ENCODE measurements at places on chromosomes 5 and 9.

GRCh38 chr9:131019388-131020239, 10.6 kb downstream of the LAMC3 start:
- no peak for DNase-seq

DNA sequence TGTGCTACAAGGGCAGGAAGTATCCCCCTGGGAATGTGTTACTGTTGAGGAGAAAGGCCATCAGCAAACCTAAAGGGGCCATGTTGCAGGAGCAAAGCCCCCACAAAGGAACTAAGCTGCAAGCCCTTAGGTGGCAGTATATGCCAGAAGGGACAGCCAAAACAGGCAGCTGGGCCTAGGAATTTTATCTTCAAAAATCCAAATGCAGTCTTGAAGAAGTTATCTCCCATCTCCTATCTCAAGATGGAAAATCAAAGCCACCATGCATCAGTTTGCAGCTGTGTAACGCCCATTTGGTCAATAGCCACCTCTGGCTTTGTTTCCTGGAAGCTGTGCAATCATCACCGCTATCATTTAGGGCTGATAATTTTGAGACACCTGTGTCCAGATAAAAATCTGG, 400.3 kb downstream of the ARHGEF28 start:
- DNase-seq: no peak

DNA sequence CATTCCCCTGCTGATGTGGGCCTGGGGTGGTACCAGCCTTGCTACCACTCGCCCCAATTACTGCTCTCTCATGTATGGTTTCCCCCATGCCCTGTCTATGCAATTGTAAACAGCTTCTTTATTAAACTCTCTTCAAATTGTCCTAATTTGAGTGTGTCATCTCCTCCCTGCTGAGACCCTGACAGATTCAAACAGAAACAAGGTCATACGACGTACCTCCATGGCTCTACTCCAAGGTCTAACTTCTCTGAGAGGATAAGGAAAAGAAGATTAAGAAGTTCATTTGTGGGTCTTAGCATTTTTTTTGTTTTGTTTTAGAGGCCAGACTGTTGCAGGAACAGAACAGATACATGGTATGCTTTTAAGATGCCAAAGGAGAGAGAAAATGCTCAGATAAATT, 38.0 kb downstream of the ABITRAM start:
- no peak for DNase-seq

DNA sequence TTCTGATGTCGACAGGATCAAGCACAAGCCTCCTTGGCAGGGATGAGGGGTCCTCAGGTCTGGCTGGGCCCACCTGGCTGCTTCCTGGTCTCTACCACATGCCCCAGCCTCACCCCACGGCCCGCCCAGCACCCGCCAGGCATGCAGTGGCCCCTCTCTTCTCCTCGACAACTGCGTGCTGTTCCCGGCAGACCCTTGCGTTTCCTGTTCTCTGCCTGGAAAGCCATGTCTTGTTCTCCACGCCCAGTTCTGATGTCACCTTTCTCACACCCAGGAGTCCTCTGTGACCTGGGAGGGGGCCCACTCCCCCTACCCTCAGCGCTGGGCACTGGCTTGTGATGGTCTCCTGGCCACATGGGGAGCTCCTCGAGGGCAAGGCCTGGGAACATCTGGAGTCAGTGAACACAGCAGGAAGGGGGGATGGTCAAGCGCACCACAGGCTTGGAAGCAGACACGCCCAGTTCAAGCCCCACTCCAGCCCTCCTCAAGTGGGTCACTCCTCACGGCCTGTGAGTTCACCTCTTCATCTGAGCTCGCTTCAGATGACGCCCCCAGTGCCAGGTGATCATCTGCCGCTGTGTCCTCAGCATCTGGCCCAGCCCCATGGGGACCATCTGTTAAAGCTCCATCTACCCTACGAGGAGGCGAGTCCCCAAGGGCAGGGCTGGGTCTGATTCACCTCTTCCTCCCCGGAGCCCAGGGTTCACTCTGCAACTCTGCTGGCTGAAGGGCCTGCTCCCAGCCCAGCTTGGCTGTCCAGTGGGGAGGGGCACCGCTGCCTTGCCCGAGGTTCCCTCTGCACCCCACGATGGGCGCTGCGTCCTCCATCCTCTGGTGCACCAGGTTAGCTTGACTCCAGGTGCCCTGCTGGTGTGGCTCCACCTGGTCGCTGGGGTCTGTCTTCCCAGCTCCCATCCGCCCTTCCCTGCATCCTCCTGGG, 133.2 kb upstream of the PHYKPL start:
- DNase-seq: no peak

DNA sequence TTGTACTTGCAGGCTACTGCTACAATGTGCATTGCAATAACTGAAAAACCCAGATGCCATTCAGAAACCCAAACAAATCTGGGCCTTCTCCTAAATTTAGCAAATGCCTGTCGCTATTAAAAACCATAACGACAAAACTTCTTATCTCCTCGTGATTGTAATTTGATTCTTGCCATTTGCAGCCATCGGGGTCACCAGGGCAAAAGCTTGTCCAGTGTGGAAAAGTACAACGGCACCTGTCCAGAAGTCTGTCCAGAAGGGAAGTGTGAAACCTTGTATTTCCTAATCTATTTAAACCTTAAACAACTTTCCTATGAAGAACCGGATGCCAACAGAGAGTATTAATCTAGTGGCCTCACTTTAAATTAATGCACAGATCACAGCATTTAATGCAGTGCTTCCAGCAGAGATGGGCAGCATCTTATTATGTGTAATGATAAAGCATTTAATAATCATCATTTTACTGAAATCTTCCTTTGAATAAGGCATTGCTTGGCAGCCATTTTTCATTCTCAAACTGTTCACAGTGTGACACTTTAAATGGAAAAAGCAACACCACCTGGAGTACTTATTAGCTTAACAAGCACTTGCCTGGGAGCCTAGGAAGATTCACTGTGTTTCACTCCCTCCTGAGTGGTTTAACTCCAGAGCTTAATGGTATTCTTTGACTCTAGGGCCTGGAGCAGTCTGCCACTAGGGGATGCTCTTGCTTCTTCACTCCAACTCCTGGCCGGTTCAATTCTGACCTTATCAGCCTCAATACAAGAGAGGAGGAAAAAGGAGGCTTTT, 4.9 kb upstream of the C7 start:
- peak; percentile 3 for DNase-seq

DNA sequence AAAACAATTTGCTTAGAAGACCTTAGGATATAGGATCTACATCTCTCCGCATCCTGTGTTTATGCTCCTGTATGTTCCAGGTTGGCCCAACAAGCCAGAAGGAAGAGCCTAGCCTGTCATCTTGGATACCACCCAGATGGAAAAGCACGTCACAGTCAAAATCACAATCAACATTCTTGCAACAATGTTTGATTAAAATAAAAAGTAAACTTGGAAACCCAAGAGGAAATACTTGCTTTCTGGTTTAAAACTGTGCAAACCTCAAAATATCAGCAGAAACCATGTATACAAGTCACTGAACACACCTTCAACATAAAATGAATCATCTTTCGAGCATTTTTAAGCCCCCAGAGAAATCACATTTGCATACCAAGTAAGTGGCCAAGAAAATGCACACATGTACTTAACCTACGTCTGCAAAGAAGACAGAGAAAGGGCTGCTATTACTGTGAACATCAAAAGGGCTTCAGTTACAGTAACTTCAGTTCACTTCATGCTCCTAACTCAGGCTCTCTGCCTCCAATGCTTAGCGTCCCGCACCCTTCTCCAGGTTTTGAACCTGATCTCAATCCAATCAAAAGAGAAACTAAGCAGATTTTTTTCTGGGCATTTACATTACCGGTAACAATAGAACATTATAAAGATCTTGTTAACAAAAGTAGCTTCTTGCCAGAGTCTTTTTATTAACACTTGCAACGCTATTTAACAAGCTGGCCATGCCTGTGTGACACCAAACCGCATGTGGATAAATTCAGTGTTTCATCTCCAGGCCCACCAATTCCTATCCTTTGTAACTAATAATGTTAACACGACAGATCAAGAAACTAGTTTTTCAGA, 1.3 kb downstream of the ENC1 start:
- DNase-seq: no peak

DNA sequence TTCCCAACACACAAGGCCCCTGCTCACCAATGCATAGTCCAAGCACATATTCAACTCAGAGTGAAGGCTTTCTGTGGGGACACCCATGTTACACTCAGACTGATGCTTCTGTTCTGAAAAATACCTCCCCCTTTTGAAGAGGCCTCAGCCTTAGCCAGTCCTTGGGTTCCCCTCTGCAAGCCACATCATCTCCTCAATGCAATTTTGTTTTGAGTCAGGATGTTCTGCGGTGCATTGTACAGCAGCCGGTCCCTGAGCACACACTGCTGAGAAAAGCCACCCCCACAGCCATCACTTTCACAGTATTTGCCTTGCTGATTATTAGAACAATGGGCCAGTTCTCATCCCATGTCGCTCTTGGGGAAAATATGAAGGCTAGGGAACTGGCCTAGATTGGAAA, 241.2 kb downstream of the FAM114A2 start:
- DNase-seq: no peak

DNA sequence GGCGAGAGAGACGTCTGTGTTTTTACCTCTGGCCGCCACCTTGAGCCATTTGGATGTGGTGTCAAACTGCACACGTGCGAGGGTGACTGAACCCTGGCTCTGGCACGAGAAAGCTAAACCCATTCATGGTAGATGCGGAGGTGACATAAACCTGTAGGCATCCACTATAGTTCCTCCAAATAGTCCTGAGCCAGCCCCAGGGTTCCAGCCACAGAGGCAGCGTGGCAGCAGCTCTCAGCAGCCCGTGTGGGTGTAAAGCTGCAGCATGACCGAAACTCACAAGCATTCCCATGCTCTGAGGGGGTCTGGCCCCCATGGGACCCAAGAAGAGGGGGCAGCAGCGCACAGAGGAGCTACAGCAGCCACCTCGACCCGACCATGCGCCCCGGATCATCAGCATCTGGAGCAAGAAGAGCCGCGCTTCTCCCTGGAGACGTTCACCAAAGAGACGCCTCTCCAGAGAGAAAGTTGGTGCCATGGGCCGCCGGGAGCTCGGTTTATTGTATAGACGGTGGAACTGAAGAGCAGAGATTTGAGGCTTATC, 303.8 kb upstream of the IRX4 start:
- no peak for DNase-seq

DNA sequence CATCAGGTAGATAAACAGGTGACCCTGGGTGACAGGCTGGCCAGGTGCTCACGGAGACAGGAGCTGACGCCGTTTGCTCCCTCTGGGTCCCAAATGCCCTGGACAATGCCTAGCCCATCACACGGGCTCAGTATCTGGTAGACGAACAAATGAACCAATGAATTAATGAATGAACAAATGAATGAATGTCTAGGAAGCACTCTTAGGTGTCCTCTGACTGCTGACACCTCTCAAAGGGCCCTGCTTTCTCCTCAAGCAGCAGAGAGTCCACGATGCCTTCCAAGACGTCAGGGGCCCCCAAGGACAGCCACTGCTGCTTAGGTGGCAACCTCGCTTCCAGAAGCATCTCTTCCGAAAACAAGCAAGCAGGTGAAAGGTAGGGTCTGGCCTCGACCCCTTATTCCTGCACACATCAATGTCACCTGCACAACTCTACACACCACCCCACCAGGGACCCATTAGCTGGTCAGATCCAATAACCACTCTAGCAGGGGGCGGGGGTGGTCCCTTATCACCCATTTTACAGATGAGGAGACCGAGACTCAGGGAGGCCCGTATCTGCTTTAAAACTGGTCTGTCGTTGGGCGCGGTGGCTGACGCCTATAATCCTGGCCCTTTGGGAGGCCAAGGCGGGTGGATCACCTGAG, 45.2 kb downstream of the VAV2 start:
- no peak for DNase-seq

GRCh38 chr5:175250426-175250825, 193.6 kb downstream of the DRD1 start:
- no peak for DNase-seq

DNA sequence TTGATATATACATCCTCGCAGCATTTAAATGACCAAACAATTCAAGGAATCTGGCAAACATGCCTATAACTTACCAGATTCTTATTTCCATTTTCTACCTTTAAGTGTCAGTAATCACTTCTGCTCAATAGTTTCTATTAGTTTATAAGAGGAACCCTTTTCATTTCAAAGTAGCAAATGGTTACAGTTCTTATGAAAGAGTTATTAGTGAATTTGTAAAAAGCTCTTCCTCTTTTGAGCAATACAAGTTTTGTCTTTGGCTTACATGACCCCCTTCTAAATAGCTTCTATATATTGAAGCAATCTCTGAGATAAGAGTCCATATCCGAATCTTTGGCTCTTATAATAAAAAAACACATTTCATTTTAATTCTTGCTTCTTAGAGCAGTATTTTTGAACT, 42.0 kb downstream of the ELL2 start:
- peak; percentile 17 for DNase-seq

- DNase-seq: no peak
Observed at GRCh38 chr5:92505145-92505544, 1075.9 kb downstream of the NR2F1-AS1 start.

DNA sequence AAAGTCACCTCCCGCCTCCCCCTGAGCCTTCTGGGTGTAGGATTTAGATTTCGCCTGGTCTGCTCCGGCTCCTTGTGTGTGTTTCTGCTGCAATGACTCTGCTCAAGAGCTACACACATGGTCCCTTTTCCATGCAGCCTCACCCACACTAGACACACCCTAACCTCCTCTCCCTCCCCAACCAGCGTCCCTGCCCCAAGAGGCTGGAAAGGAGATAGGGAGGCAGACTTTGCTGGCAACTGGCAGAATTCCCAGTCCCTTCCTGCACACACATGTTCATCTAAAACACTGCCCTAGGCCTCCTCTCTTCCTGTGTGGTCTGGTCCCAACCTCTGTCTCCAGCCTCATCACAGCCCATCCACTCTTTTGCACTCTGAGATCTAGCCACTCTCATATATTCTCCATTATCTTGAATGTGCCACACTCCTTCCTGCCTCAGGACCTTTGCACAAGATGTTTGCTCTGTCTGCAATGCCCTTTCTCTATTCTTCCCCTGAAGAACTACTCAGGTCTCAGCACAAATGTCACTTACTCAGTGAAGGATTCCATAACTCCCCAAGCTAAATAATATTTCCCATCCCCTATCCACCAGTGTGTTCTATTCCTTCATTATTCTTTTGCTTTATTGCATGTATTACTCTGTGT, 253.8 kb downstream of the CDK5RAP2 start:
- DNase-seq: no peak

- no peak for DNase-seq
Observed at GRCh38 chr5:38672059-38672788, 115.8 kb upstream of the LIFR start.

- DNase-seq: no peak
Observed at GRCh38 chr9:121447321-121447834, 52.3 kb downstream of the GGTA1 start.

All from inflammatory macrophage treated with lipopolysaccharide for 1 hour (primary cell).